Stimulated activated CD8-positive, alpha-beta memory T cell treated with anti-CD3 and anti-CD28 coated beads, Interleukin-15, amount 100 ng/mL, for 1 hour (primary cell): ENCODE measurements at places on chromosomes 7 and 10.

GRCh38 chr10:103204353-103205255 is 11.5 kb upstream of the NT5C2 start:
- no peak for DNase-seq

DNA sequence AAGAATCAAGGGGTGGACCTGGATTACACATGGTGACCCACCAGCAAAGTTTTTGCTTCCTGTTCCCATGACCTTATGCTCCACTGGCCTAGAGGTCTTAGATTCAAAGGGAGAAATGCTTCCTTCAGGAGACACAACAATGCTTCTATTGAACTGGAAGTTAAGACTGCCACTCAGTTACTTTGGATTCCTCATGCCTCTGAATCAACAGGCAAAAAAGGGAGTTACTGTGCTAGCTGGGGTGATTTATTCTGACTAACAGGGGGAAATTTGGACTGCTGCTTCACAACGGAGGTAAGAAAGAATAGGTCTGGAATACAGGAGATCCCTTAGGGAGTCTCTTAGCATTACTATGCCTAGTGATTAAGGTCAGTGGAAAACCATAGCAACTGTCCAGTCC is 10.3 kb downstream of the TMEM229A start:
- DNase-seq: no peak

GRCh38 chr10:128026615-128027300 is 99.5 kb downstream of the MKI67 start:
- DNase-seq: no peak

GRCh38 chr10:43623351-43623750 is 17.1 kb downstream of the ZNF485 start:
- no peak for DNase-seq

DNA sequence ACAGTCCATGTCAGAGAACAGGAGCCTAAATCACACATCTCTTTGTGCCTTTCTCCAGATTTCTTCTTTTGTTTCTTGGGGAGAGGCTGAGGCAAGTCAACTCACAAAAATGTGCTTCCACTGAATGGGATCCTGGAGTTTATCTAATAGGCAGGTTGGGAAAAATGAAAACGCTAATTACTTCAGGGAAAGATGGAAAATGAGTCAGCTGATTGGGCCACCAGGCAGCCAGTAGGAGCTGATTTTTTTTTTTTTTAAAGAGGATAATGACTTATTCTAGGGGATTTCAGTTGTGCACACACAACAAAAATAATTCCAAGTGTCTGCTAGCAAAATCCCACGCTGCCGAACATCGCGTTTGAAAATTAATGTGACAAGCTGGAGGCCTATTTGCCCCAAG is 412.8 kb upstream of the ZMIZ1 start:
- DNase-seq: no peak

GRCh38 chr7:26348234-26348851 is 56.7 kb downstream of the SNX10 start:
- DNase-seq: no peak

GRCh38 chr10:55989188-55989587 is 371.9 kb downstream of the ZWINT start:
- DNase-seq: no peak

DNA sequence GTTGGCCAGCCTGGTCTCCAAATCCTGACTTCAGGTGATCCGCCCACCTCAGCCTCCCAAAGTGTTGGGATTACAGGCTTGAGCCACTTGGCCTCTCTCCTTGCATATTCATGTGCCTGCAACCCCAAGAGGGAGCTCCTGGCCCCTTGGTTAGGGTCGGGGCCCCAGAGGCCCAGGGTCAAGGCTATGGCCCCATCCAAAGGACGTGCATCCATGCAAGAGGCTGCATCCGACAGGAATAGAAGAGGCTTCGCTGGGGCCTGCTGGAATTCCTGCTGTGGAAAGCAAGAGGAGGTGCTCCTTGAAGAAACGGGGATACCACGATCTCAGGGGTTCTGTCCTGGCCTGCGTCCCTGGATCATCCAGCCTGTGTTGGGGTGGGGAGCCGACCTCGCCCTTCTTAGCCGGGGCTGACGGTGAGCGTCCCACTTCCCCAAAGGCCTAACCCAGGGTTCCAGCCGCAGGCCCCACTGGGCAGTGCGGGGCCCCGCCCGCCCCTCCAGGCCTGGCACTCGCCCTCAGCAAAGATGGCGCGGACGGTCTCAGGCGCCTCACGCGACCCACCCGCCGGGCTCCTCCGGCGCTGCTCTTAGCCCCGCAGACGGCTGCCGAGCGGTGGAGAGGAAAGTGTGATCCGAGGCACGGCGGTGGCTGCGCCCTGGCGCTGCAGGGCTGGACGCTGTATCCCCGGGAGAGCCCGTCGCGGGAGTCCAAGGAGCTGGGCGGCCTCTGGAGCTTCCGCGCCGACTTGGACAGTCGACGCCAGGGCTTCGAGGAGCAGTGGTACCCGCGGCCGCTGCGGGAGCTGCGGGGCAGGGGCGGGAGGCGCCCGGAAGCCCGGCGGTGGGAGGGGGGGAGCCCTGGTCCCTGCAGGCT is 54.7 kb downstream of the ZNF727 start:
- no peak for DNase-seq

DNA sequence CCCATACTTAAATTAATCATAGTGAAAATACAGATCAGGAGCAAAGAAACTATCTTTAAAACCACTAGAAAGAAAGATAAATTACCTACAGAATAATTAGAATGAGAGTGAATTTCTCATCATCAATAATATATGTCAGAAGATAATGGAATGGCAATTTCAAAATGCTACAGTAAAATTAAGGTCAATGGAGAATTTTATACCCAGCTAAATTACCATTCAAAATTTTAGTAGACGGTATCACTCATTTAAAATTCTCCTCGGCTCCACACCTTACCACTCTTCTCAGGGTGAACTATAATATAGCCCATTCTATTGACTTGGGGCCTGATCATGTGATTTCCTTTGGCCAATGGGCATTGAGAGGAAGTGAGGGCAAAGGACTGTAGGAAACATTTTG is 192.5 kb upstream of the TCERG1L start:
- no peak for DNase-seq

GRCh38 chr10:33498391-33498891 is 164.0 kb upstream of the NRP1 start:
- DNase-seq: no peak

DNA sequence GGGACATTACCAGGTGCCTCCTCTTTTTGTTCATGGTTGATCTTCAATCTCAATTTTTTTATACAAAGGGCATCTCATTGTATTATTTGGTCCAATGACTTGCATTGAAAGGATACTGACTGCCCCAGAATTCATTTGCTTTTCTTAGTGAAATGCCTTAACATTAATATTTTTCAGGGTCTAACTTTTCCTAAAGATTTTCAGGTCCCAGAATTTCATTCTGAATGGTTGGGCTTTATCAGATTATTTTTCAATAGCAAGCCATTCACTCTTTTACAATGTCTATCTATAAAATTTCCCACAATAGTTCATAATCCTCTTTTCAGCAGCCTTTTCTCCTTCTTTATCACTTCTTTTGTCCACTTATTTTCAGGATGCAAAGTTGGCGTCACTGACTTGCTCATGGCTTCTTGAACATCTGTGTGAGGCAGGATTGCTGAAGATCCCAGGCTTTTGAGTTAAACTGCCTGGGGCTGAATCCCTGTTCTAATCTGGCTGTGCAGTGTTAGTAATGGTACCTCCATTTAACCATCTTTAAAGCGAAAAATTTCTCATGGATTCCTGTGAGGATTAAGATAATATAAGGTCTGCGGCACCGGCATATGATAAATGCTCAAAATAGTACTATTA is 131.7 kb upstream of the HDAC9 start:
- DNase-seq: no peak

GRCh38 chr7:120724448-120724847 is 133.5 kb downstream of the TSPAN12 start:
- no peak for DNase-seq

GRCh38 chr7:112782498-112782897 is 7.7 kb downstream of the TMEM168 start:
- no peak for DNase-seq

DNA sequence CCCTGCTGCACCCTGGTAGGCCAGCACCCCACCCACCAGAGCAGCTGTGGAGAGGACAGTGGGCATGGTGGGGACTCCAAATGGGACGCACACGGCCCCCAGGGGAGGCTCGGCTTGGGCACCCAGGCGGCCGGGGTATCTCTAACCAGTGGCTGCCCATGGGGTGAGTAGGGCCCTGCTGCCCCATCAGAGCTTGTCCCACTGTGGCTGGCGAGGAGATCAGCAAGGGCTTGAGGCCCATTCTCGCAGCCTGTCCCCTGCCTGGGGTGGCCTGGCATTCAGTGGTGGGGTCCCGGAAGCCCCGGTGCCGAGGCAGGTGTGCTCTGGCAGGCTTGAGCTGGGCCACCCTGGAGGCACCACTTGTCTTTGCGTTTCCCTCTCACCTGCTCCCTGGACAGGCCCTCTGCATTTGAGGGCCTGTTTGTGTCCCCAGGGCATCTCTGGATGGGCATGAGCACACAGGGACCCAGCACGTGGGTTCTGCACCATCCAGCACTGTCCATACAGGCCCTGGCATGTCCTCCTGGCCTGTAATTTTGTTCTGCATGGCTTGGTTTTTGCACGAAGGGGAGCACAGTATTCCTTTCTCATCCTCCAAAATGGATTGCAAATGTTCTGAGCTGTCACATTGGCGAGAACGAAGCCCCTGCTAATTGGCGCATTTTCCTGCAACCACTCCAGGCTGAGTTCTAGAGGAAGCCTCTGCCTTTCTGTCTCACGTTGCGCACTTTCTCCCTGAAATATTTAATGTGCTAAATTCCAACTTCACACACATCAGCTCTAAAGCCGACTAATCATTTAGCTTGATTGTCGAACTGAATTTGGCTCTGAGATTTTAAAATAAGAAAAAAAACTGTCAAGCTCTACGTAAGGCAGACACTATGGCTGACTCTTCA is 27.2 kb downstream of the PWWP2B start:
- no peak for DNase-seq

DNA sequence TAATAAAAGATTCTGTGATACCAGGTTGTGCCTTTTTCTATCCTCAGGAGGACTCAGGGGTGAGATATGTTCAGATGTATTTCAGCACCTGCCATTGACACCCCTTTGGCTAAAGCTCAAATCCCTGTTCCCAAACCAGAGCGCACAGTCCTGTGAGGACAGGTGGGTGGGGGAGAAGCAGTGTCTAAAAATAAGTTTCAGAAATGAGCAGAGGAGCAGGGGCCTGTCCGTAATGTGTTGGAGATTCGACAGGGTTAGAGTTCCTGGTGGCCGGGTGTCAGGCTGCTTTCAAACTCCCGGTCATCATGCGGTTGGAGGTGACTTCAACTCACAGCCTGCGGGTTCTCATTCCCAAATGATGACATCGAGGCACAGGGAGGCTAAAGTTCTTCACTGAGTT is 211.5 kb downstream of the KLF6 start:
- no peak for DNase-seq

- DNase-seq: no peak
Observed at GRCh38 chr10:119441151-119441821, 101.2 kb downstream of the RGS10 start.

DNA sequence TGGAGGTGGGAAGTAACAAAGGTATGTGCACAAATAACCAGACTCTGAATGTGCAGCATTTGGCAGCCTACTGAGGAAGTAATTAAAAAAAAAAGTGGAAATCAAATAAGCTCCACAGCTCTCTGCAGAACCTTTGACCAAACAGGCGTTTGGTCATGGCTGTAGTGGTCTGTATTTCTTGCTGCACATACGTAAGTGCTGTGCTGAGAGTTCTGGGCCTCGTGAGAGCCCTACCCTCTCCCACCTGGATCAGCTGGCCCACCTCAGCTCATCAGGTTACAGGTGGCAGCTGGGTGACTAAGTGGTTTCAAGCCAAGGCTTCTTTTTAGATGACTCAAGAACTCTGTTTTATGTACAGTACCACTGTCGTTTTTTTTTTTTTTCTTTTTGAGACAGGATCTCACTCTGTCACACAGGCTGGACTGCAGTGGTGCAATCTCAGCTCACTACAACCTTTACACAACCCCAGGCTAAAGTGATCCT is 178.2 kb upstream of the KLF6 start:
- DNase-seq: no peak

DNA sequence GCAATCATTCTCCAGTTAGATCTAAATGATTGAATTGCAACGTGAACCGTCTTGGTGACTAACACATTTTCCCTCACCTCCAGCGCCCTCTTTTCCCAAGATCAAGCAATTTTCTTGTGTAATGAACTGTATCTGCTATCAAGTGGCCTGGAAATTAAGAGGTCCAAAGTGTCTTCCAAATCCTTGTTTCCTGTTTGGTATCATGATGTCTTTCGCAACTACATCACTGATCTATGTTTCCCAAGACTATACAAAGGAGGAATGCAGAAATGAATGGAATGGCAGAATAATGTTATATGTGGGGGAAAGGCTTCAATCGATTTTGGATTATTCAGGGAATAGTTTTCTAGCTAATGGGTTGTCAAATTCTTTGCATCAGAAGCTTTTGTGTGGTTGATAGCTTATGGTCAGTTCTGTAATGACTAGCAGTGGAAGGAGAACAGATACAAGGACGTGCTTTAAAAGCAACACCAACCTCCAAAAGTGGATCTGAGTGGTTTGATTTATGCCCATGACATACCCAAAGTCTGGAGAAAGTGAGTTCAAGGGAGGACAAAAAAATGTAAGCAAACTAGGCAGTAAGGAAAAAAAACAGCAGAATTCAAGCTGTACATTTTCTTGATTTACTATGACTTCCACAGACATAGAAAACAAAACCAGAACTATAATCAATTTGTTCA is 14.6 kb upstream of the ZEB1 start:
- no peak for DNase-seq

DNA sequence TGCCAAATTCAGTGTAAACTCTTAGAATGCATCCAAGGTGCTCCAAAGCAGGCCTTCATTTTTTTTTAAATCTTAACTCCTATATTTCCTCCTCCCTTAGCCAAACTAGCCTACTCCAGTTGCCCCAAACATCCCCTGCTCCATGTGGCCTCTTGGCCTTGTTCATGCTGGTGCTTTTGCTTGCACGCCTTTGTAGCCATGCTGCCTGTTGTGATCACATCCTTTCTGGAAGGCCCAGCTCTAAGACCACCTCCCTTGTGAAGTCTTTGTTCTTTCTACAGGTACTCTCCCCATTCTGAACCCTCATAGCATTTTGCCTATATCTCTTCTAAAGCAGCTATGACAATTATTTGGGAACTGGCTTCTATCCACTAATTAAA is 375.3 kb upstream of the NFE2L3 start:
- no peak for DNase-seq

GRCh38 chr10:9501944-9502343 is 1447.5 kb downstream of the GATA3 start:
- DNase-seq: no peak

- no peak for DNase-seq
Observed at GRCh38 chr7:31835471-31835870, 148.5 kb downstream of the PPP1R17 start.
